ENCODE measurements at places on chromosomes 4 and X. TPM values are rescaled to one million over a fixed set of nuclear protein-coding genes. Genes with fewer than 3 reads are reported as not detected.

PRSS12 gene
- total RNA-seq: not detected

GRCh38 chr4:91325495-91325894 lies 978.3 kb upstream of the GRID2 start:
- no peak for DNase-seq

- DNase-seq: no peak
Measured at GRCh38 chr4:113173126-113173792, 123.8 kb downstream of the ANK2 start.

DNA sequence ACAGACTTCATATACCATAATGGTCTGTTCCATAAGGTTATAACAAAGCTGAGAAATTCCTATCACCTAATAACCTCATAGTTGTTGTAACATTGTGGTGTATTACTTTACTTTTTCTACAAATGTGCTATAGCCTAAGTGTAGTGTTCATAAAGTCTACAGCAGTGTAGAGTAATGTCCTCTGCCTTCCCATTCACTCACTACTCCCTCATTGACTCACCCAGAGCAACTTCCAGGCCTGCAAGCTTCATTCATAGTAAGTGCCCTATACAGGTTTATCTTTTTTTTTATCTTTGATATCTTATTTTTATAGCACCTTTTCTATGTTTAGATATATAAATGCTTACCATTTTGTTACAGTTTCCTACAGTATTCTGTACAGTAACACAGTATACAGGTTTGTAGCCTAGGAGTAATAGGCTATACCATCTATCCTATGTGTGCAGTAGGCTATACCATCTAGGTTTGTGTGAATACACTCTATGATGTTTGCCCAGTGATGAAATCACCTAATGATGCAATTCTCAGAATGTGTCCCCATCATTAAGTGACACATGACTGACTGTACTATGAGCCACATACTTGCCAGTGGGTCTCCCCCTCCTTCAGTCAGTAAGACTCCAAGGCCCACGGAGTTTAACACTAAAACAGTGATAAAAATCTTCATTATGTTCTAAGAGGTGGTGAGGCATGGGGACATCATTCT lies 299.9 kb downstream of the UNC5C start:
- no peak for DNase-seq

GRCh38 chr4:171621646-171622045 lies 191.6 kb upstream of the GALNTL6 start:
- no peak for DNase-seq

TBC1D8B gene
- total RNA-seq: 2.5 TPM

EXOC1L gene
- total RNA-seq: not detected

DNA sequence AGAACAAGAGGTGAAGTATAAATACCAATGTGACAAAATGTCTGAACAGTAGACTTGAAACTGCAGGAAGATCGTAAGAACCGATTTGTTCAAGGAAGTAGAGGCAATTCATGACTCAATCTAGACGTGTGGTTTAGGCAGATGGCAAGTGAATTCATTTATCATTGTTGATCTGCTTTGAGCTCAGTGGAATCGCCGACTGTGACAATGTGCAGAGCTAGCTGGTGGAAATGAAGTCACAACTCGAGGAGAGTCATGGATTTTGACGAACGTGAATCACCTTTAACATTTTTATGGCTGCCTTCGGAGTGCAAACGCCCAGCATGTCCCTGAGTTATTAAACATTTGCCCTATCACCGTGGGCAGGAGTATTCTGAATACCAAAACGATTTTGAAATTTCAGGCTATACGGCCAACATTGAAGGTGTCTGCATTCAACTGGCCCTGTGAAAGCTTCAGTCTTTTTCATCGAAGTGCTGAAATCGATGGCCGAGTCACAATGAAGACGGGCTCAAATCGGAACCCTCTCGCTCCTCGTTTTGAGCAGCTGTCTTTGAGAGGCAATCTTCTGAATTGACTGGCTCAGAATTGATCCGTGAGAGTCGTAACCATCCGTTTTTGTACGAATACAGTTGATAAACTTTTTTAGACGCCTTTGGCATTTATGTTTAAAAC lies 689 bp upstream of the OGT start:
- no peak for DNase-seq

GRCh38 chrX:54444752-54445151 lies 4.5 kb downstream of the TSR2 start:
- DNase-seq: no peak

DNA sequence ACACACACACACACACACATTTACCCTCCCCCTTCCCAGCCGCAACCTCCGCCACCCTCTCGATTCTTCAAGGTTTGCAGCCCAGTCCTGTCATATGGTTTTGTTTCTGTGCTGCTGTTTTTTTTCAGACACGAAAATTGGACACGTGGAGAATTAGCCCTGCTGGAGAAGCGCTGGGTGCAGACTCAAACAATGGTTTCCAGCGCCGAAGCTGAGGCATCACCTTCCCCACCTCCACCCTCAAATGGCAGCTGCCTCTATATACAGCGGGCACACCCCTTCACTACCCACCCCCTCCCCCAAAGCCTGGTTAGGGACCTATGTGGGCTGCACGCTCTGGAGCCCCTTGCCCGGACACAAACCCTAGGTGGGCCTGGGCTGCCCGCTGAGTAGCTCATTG lies 87.9 kb downstream of the BCOR start:
- no peak for DNase-seq
